ENCODE measurements at places on chromosomes 12 and 14. TPM values are rescaled to one million over a fixed set of nuclear protein-coding genes. Genes with fewer than 3 reads are reported as not detected.

- DNase-seq = no peak
These were observed 82.5 kb downstream of the SH2B3 start for GRCh38 chr12:111488271-111488670.

Gene ITPK1
- 69.5 TPM for total RNA-seq

- DNase-seq = no peak
These were observed 7.1 kb upstream of the ARL1 start for GRCh38 chr12:101414533-101415119.

GRCh38 chr14:37343307-37344094, 145.8 kb downstream of the MIPOL1 start:
- no peak for DNase-seq

DNA sequence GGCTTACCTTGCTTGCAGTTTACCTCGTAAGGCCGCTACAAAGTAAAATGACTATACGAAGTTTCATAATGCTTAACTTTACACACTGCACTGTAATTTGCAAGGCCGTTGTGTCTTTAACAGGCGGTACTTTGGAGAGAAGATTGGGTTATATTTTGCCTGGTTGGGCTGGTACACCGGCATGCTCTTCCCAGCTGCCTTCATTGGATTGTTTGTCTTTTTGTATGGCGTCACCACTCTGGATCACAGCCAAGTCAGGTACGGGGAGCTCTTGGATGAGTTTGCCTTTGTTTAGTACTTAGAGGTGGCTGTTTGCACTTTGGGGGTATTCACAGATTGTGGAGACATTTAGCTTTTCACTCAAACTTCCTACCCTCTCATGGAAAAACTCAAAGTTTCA, 167.8 kb downstream of the SLC5A8 start:
- DNase-seq = no peak

Gene LALBA
- not detected for total RNA-seq

GRCh38 chr12:30395190-30395589, 300.5 kb downstream of the IPO8 start:
- DNase-seq = no peak

GRCh38 chr14:49992036-49992435, 99.2 kb downstream of the ARF6 start:
- DNase-seq = no peak

Gene MYO1H
- total RNA-seq = not detected

Gene IGF1
- 103 TPM for total RNA-seq

- no peak for DNase-seq
These were observed 17.2 kb upstream of the GALNT9 start for GRCh38 chr12:132346471-132347175.

- peak; percentile 69 for DNase-seq
These were observed 12.0 kb downstream of the NCOR2 start for GRCh38 chr12:124555168-124556073.

Gene KLHL33
- 1.3 TPM for total RNA-seq

GRCh38 chr12:106096376-106096775, 42.4 kb downstream of the NUAK1 start:
- DNase-seq = no peak

DNA sequence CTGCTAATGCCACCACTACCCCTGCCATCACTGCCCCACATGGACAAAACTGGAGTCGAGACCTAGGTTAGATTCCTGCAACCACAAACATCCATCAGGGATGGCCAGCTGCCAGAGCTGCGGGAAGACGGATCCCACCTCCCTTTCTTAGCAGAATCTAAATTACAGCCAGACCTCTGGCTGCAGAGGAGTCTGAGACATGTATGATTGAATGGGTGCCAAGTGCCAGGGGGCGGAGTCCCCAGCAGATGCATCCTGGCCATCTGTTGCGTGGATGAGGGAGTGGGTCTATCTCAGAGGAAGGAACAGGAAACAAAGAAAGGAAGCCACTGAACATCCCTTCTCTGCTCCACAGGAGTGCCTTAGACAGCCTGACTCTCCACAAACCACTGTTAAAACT, 7.1 kb upstream of the OAS2 start:
- no peak for DNase-seq

DNA sequence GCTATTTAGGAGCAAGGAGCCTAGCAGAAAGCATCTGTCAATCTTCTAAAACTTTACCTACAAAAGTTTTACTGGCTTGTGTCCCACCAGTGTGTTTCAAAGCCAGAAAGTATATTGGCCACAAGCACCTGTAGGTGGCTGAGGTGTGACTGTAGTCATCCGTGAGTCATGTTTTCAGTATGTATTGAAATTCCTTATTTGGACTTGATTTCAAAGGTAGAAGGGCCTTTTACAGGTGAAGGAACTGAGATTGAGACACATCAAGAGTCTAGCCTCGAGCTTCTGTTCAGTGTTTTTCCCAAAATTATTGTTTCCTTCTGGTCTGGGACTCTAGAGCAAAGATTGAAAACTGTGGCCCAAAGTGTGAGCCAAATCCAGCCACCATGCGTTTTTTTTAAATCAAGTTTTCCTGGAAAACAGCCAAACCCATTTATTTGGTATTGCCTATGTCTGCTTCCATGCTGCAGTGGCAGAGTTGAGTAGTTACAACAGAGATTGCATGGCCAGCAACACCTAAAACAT, 195.3 kb upstream of the BCL2L14 start:
- no peak for DNase-seq

DNA sequence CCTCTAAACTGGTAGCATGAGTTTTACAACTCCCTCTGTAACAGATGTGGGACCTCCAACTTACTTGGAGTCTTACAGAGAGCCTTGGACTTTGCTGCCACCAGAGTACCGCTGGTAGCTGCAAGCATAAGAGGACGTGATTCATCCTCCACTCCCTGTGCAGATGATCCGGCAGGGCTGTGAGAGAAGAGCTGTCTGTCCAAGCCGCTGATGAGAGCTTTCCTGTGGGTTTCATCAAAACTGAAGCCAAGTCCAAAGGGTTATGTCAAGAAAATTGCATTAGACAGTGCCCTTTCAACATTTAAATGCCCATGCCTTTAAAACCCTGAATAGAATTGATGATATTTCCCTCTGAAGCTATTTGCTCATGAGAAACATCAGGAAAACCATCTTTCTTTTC, 85.8 kb downstream of the LLPH start:
- no peak for DNase-seq

Gene CABP1
- 3.0 TPM for total RNA-seq

Gene GPR68
- 0.84 TPM for total RNA-seq

DNA sequence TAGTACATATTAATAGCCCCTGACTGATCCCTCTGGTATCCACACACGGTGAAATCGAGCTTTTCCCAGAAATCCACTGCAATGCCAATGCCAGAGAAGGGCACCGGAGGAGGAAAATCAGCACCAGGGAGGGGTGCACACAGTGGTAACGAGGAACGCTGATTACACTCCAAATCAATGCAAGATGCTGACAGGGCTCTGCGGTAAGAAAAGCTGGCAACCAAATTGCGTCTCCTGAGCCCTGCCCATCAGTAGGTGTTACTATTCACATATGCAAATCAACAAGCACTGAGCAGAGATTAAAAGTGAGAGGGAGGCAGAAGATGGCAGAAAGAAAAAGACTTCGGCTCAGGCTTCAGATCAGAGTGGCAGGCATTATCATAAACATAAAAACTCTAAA, 159.1 kb downstream of the RPS29 start:
- no peak for DNase-seq

- no peak for DNase-seq
These were observed 13.8 kb downstream of the KITLG start for GRCh38 chr12:88566430-88566829.

Gene IL31
- not detected for total RNA-seq

Gene ATXN7L3B
- 19.0 TPM for total RNA-seq

All from aorta (tissue), 5 donors.